ENCODE measurements at places on chromosomes 11 and 22.

DNA sequence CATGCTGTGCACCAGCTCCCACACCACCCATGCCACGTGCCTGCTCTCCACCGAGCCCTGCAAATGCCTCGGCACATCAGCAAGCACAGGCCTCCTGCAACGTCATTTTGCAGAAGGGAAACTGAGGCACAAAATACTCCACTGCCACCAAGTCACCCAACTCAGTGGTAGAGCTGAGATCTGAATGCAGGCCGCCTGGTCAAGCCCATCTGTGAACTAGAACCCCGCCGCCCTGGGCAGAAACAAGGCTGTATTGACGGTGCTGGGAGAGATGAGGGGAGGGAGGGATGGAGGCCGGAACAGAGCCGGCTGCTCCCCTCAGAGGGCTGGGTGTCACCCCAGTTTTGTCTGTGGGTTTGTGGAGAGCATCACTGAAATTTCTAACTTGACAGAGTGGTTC is 81.4 kb downstream of the CDKN1C start:
- no peak for DNase-seq

GRCh38 chr11:19800162-19800561 is 87.5 kb downstream of the NAV2 start:
- DNase-seq, result no peak

GRCh38 chr11:134691985-134692384 is 279.9 kb upstream of the B3GAT1 start:
- DNase-seq, result no peak

- no peak for DNase-seq
These were observed 639.1 kb downstream of the TBC1D22A start for GRCh38 chr22:47401592-47401898.

GRCh38 chr11:111944651-111945051 is 7.5 kb downstream of the DIXDC1 start:
- no peak for DNase-seq

DNA sequence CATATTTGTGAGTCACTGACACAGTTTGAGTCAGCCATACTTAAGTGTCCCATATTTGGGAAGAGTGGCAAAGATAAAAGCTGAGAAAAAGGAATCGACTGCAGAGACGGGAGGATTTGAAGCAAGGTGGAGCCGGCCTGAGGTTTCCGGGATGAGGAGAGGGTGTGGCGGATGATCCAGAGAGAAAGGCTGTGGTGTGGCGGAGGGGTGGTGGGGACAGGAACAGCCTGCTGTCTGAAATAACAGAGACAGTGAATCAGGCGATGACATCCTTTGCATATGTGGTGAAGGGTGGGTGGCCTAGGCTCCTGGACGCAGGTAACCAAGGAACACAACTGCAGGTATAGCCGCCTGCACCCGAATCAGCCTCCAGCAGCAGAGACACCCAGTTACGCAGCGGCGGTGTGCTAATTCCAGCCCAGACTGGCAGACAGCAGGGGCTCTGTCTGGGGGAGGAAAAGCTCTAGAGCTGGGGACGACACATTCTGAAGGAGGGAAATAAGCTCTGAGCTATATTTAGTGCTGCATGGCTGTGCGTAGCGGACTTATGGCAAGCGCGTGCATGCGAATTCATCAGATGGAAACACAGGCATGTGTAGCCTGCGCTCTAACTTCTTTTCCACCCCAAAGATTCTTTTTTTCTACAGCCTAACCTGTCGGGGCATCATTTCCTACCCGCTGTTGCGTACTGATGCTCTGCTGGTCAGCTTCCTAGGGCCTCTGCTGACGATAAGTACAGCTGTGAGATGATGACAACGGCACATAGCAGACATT is 62.7 kb upstream of the BARX2 start:
- DNase-seq, result no peak

- DNase-seq, result no peak
These were observed 136.4 kb downstream of the CCDC81 start for GRCh38 chr11:86511086-86511551.

- no peak for DNase-seq
These were observed 1.2 kb downstream of the ARHGEF17 start for GRCh38 chr11:73308961-73309919.

- DNase-seq, result no peak
These were observed 131.2 kb downstream of the TTC17 start for GRCh38 chr11:43489869-43490465.

DNA sequence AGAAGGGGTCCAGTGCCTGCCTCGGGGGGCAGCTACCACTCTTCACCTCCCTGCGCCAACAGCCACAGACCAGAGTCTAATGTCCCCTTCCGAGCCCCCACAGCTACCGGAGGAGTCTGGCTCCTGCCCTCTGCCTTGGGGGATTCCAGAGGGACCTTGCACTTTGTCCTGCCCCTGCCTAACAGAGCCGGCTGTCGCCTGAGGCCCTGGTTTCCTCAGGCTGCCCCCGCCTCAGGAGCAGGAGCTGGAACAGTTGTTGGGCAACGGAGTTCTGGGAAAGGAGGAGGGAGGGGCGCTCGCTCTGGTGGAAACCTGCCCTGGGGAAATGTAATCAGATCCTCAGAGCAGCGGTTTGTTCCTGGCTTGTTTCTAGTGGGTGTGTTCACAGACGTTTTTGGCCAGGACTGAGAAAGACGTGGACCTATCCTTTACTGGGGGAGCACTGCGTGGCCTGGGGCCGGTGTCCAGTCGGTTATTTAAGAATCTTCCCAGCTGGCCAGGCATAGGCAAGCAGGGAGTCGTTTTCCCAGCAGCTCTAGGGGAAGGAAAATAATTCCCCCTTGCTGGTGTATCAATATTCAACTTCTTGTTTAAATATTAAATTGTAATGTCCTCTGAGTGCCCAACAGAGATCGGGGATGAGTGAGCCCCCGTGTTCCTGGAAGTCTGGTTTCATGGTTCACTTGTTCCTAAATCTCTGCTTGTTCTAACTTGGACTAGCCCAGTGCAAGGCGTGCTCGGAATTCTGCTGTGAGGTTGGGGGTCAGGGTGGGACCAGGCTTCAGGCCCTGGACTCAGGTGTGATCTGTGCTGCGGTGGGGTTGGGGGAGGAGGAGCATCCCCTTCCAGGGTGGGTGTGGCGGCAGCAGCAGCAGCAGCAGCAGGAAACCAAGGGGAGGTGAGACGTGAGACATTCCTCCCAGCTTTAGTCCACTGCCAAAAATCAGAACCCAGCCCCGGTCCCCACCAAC is 32.1 kb downstream of the A4GALT start:
- no peak for DNase-seq

DNA sequence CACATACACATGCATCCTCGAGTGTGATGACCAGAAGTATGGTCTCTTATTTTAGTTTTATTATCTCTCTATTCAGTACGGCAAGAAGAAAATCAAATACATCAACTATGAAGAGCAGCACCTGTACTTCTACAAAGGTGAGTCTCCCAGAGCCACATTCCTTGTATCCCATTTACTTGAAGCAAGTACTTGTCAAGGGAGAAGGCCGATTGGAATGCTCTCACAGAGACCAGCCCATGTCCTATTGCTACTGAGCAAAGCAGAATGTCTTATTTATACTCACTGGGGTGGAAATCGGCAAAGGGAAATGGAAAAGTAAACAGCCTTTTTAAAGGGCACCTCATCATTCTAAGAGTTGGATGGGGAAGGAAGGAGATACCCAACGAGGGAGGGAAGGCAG is 72.6 kb upstream of the OR5AK2 start:
- no peak for DNase-seq

- no peak for DNase-seq
These were observed 101.9 kb downstream of the MRTFA start for GRCh38 chr22:40534379-40535188.

- no peak for DNase-seq
These were observed 57.3 kb downstream of the CD82 start for GRCh38 chr11:44622721-44623258.

- DNase-seq, result peak; percentile 53
These were observed 20.0 kb upstream of the LMO1 start for GRCh38 chr11:8283465-8284230.

GRCh38 chr11:20530942-20531703 is 68.3 kb upstream of the SLC6A5 start:
- DNase-seq, result no peak

- no peak for DNase-seq
These were observed 666 bp downstream of the SLC25A18 start for GRCh38 chr22:17563936-17564391.

DNA sequence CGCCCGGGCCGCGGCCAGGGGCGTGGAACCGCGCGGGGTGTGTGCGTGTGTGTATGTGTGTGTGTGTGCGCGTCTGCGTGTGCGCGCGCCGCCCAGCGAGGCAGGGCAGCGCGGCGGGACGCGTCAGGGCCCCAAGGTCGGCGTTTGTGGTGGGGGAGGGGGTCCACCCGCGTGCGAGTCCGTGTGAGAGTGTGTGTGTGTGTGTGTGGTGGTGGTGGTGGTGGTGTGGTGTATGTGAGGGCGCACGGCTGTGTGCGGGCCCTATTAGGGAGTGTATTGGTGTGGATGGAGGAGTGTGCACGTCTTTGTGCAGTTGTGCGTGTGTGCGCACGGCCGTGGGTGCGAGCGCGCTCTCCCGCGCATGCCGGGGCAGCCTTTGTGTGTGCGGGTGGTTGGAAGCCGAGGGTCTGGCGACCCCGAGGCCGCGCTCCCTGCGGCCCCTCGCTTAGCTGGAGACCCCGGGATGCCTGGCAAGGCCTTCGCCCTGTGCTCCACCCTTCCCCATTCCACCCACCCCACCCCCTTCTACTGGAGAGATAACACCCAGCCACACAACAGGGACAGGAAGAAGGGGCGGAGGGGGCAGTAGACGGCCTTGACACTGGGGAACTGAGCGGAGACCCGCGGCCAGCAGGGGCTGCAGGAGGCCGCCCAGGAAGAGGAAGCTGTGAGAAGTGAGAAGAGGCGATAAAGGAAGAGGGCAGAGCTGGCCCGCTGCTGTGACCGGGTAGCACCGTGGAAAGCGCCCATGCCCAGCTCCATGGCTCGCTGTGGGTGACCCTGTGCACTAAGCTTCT is 528 bp upstream of the ARRB1 start:
- no peak for DNase-seq

GRCh38 chr22:48535868-48536540 is 1291.7 kb downstream of the BRD1 start:
- no peak for DNase-seq

DNA sequence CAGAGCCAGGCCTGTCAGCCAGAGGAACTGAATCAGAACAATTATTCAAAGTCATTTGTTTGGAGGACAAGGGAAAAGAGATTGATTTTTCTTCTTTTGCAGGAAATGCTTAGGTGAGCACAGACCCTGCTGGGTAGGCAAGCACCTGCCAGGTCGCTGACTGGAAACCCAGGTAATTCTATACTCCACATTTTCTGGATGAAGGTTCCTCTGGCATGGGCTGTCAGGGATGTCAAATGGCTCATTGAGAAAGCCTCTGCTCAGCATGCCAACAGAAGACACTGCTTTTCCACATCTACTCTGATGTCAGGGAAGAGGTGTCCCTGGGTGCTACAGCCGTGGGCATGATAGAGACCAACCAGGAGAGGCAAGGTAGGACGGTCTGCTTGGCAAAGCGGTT is 166.7 kb upstream of the SYN3 start:
- no peak for DNase-seq

GRCh38 chr11:66870616-66871520 is 14.0 kb downstream of the LRFN4 start:
- DNase-seq, result no peak

GRCh38 chr22:37123649-37124048 is 14.1 kb upstream of the TMPRSS6 start:
- DNase-seq, result no peak

GRCh38 chr11:68313574-68314202 is 1.3 kb downstream of the LRP5 start:
- no peak for DNase-seq

DNA sequence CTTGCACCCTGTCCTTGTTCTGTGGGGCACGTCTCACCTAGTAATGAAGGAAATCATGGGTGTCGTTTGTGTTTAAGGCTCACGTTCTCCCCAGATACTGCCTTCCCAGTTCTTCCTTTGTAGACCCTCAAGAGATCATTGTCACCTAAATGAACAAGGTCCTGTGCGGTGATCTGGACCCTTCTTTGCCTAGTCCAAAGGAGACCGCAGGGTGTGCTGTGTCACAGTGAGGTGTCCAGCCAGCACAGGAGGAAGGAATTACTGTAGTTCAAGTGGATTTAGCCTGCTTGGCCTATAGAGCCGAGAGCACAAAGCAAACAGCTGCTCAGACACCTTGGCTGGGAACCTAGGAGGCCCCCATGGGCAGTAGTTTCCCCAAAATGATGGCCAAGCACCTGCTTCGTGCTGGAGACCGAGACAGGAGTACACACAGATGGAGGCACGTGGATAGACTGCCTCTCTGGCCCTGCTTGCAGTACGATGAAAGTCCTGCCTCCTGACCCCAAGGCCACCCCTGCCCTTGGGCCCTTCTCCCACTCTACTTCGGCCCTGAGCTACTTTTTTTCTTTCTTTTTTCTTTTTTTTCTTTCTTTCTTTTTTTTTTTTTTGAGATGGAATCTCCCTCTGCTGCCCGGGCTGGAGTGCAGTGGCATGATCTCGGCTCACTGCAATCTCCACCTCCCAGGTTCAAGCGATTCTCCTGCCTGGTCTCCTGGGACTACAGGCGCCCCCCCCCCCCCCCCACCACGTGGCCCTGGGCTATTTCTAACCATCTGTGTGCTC is 19.4 kb upstream of the PPFIA1 start:
- no peak for DNase-seq

DNA sequence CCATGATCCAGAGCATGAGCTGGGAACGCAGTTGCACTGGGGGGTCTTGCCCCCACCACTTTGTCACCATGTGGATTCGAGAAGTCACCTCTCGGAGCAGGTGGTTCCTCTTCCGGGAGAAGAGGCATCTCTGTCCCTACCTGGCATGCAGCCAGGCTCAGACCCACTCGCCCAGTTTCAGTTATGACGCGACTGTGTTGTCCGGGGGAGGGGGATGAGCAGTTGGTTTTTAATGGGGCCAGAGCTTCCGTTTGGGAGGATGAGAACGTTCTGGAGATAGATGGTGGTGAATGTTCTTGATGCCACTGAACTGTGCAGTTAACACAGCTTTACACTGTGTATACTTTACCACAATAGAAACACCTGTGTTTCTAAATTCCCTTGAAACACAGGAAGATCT is 41.5 kb downstream of the DHCR7 start:
- DNase-seq, result no peak

DNA sequence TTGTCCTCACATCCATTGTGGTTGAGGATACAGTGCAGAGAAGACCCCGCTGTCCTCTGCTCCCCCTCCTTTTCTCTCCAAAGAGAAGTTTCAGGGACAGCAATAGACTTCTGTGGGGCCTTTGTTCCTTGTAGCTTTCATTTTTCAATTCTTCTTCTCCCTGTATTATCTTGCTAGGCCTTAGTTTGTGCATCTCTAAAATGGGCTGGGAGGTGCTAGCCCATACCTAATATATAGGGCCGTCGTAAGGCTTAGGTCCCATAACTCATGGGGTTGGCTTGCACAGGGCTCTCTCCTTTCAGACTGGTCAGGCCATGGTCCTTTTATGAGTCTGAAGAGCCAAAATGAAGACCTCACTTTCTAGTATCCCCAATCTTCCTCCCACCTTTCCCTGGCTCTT is 33.0 kb downstream of the ZBTB16 start:
- no peak for DNase-seq
